Psoas muscle (tissue), 8 donors: ENCODE measurements at places on chromosomes 7 and 10. TPM values are rescaled to one million over a fixed set of nuclear protein-coding genes. Genes with fewer than 3 reads are reported as not detected.

The WDR11 gene
- 9.2 TPM for total RNA-seq

- DNase-seq, result no peak
Measured at GRCh38 chr10:88091490-88092061, 228.2 kb downstream of the PTEN start.

DNA sequence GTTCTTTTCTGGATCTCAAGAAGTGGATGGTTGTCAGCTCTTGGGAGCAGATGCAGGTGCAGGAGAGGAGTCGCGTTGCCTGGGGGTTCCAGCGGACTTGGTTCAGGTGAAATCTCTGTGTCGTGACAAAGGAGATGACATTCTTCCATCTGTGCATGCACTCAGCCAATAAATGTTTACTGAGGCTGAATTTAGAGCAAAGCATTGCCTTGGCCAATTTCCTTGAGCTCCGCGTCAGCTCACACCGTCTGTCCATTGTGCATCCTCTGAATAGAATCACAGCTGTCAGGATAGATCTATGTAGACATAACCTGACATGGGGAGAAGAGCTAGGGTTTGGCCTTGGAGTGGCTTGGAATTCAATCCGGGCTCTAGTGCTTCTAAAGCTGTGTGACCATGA lies 343.7 kb downstream of the GLRX3 start:
- DNase-seq, result no peak

DNA sequence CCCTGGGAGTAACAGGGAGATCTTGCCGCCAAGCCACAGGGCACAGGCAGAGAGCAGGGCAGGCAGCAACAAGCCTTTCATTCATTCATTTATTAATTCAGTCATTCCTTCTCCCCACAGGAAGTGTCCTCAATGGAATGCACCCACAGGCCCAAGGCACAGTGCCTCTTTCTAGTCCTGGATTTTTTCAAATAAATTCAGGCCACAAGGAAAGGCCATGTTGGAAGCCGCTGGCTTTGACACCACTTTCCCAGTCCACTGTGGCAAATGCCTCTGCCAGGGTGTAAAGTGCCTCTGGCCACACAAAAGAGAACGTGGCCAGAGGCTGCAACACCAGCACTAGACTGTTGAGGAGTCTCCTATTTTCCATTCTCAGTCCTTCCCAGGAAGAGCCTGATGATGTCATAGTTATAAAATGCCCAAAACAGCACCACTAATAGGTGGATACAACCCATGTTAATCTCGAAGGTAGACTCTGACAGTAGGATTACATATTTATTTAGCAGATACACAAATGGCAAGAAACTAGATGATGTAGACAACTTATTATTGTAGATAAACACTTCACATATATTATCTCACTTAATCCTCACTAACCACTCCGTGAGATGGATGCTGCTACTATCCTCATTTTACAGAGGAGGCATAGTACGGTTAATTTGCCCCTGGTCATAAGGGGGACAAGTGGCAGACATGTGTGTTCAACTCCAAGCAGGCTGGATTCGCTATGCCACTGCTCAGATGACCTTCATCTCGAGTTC lies 5.5 kb downstream of the JAZF1 start:
- DNase-seq, result no peak
